ENCODE measurements at places on chromosomes 6 and 20. TPM values are rescaled to one million over a fixed set of nuclear protein-coding genes. Genes with fewer than 3 reads are reported as not detected.

- H3K36me3 ChIP-seq = no peaks in the 10 kb centered on the region
- no peaks in the 10 kb centered on the region for H3K4me1 ChIP-seq
- H3K27me3 ChIP-seq = peaks cover 9% of the 10 kb centered on the region
- H3K4me3 ChIP-seq = no peak overlapping the region
- DNase-seq = no peak
- H3K27ac ChIP-seq = no peak overlapping the region
Measured at GRCh38 chr6:27966044-27966443, 9.0 kb downstream of the OR2B6 start.

ARMH2 gene
- not detected for total RNA-seq

DNA sequence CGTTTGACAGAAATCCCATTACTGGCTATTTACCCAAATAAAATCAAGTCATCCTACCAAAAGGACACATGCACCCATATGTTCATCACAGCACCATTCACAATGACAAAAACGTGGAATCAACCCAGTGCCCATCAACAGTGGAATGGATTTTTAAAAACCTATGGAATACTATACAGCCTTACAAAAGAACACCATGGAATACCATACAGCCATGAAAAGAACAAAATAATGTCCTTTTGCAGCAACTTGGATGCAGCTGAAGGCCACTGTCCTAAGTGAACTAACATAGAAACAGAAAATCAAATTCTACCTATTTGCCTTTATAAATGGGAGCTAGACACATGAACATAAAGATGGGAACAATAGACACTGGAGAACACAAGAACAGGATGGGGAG, 17.4 kb upstream of the IPCEF1 start:
- no peaks in the 10 kb centered on the region for H3K27me3 ChIP-seq
- H3K27ac ChIP-seq = no peak overlapping the region
- no peaks in the 10 kb centered on the region for H3K36me3 ChIP-seq
- no peaks in the 10 kb centered on the region for H3K4me1 ChIP-seq
- DNase-seq = no peak

DNA sequence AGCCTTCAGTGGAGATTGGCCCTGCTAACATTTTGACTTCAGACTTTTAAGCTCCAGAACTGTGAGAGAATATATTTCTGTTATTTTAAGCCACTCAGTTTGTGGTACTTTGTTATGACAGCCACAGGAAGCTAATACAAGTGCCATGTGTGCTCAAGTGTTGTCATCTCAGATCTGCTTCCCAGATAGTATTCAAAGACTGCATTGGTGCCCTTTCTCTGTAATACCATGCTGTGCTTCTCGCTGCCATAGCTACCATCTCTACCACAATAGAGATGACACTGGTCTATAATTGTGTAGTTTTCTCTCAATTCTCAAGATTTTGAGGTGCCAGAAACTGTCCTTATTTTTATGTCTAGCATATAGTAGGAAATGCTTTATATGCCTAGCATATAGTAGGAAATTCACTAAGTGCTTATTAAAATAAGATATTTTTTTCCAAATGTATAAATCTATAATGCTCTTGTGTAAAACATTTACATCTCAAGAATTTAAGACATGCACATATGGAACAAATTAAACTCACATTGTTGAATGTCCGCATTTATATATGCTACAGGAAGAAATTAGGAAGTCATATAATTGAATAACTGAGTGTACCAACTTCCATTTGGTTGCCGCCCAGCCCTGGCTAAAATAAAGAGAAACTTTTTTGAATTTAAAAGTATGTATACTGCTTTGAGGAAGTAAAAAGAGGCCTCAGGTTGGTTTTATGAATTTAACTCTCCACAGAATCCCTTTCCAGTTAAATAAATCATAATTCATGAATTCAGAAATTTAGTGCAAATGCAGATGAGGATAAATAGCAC, 77.6 kb downstream of the TPBG start:
- no peak for DNase-seq
- no peak overlapping the region for H3K27ac ChIP-seq
- no peak overlapping the region for H3K4me3 ChIP-seq

GRCh38 chr6:113776998-113777397, 80.1 kb upstream of the MARCKS start:
- H3K4me3 ChIP-seq = peak overlapping the region; percentile 6
- no peaks in the 10 kb centered on the region for H3K36me3 ChIP-seq
- H3K27ac ChIP-seq = no peak overlapping the region
- H3K4me1 ChIP-seq = no peaks in the 10 kb centered on the region
- peaks cover 52% of the 10 kb centered on the region for H3K27me3 ChIP-seq

TGM3 gene
- 0.31 TPM for total RNA-seq

- H3K4me3 ChIP-seq = no peak overlapping the region
- no peak overlapping the region for H3K27ac ChIP-seq
- H3K36me3 ChIP-seq = no peaks in the 10 kb centered on the region
- H3K27me3 ChIP-seq = no peaks in the 10 kb centered on the region
- peaks cover 6% of the 10 kb centered on the region for H3K4me1 ChIP-seq
Measured at GRCh38 chr6:156912431-156912830, 135.3 kb downstream of the ARID1B start.

- no peak overlapping the region for H3K27ac ChIP-seq
- no peaks in the 10 kb centered on the region for H3K4me1 ChIP-seq
- no peak for DNase-seq
- no peaks in the 10 kb centered on the region for H3K36me3 ChIP-seq
- no peak overlapping the region for H3K4me3 ChIP-seq
- H3K27me3 ChIP-seq = no peaks in the 10 kb centered on the region
Measured at GRCh38 chr20:24411003-24411833, 58.2 kb upstream of the SYNDIG1 start.

DNA sequence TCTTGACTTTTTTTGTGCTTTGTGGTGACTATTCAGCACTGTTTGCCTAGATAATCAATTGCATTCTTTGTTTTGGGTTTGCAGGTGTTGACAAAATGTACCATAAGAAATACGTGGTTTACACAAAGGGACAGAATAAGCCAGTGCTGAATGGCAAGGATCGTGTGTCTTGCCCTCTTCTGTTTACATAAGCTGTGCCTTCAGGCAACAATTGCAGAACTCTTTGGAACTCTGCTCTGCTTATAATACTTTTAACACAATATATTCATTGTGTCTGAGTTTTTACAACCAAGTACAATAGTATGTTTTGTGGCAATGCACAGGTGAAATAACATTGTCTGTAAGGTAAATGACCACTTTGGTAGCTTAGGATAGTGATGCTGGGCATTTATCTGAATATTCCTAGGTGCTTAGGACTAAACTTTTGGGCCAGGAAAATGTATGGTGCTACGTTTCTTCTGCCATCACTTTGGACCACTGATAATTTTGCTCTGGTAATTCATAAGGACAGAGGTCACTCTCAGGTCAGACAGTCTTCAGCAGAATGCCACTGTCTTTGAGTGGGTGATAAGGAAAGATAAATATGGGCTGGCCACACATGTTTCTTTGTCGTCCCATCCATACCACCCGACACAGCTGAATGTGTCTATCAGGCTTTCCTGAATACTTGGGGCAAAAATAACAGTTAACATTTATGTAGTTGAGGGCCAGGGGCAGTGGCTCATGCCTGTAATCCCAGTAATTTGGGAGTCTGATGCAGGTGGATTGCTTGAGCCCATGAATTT, 344.6 kb upstream of the IMPG1 start:
- H3K27ac ChIP-seq = no peak overlapping the region
- no peak for DNase-seq
- no peaks in the 10 kb centered on the region for H3K36me3 ChIP-seq
- H3K27me3 ChIP-seq = no peaks in the 10 kb centered on the region

USP49 gene
- 15.7 TPM for total RNA-seq
